ENCODE measurements at places on chromosomes 5 and 9. TPM values are rescaled to one million over a fixed set of nuclear protein-coding genes. Genes with fewer than 3 reads are reported as not detected.

AUH gene
- total RNA-seq: 36.0 TPM

PCDHGA6 gene
- total RNA-seq: 1.6 TPM

OBP2B gene
- not detected for total RNA-seq

PTCD2 gene
- 5.7 TPM for total RNA-seq

STPG3 gene
- total RNA-seq: not detected

HOMER1 gene
- 2.9 TPM for total RNA-seq

TOR1B gene
- total RNA-seq: 50.7 TPM

DNAJC18 gene
- total RNA-seq: 2.4 TPM

CDH9 gene
- total RNA-seq: not detected

SLC6A7 gene
- 30.4 TPM for total RNA-seq

FLT4 gene
- 4.7 TPM for total RNA-seq

PRDM9 gene
- not detected for total RNA-seq

IARS1 gene
- 61.9 TPM for total RNA-seq

SV2C gene
- total RNA-seq: 0.36 TPM

BTNL3 gene
- total RNA-seq: 20.5 TPM

NME5 gene
- 1.0 TPM for total RNA-seq

ANKRD55 gene
- not detected for total RNA-seq

PCDHB16 gene
- total RNA-seq: 1.2 TPM

OR2K2 gene
- not detected for total RNA-seq

PRELID2 gene
- total RNA-seq: 86.8 TPM

SPINK7 gene
- total RNA-seq: not detected

CSF1R gene
- 6.9 TPM for total RNA-seq

MSANTD3 gene
- total RNA-seq: 9.2 TPM

JAKMIP2 gene
- total RNA-seq: 1.1 TPM

KCNV2 gene
- total RNA-seq: not detected

FOXD1 gene
- total RNA-seq: not detected

NR6A1 gene
- 4.6 TPM for total RNA-seq

MEIKIN gene
- not detected for total RNA-seq

PCDHB12 gene
- total RNA-seq: 0.42 TPM

PARP8 gene
- 7.1 TPM for total RNA-seq

ANKDD1B gene
- total RNA-seq: 8.6 TPM

C5orf52 gene
- total RNA-seq: 3.9 TPM

EQTN gene
- total RNA-seq: 1.5 TPM

OR13D1 gene
- total RNA-seq: not detected

SH2D3C gene
- 3.1 TPM for total RNA-seq

IRX1 gene
- total RNA-seq: not detected

HAND1 gene
- total RNA-seq: not detected

NDST1 gene
- 63.5 TPM for total RNA-seq

PTGDS gene
- 8.7 TPM for total RNA-seq

ARSI gene
- total RNA-seq: 0.27 TPM

PRLR gene
- 41.9 TPM for total RNA-seq

NIM1K gene
- 0.34 TPM for total RNA-seq

ECM2 gene
- 1.1 TPM for total RNA-seq

SLCO4C1 gene
- 2.3 TPM for total RNA-seq

SLIT3 gene
- total RNA-seq: 6.1 TPM

HNRNPK gene
- total RNA-seq: 418 TPM

PCDHB9 gene
- total RNA-seq: 0.61 TPM

C1QTNF2 gene
- 0.73 TPM for total RNA-seq

PCDHGA5 gene
- 0.70 TPM for total RNA-seq

GABRG2 gene
- total RNA-seq: not detected

ADAMTS6 gene
- total RNA-seq: 1.3 TPM

APBA1 gene
- total RNA-seq: 14.4 TPM

FGFR4 gene
- total RNA-seq: 43.3 TPM

INSL4 gene
- total RNA-seq: not detected
